ENCODE measurements at places on chromosomes 16 and 17.
A peak's percentile ranks its signal among the peaks of the same experiment; 100 is the strongest.

DNA sequence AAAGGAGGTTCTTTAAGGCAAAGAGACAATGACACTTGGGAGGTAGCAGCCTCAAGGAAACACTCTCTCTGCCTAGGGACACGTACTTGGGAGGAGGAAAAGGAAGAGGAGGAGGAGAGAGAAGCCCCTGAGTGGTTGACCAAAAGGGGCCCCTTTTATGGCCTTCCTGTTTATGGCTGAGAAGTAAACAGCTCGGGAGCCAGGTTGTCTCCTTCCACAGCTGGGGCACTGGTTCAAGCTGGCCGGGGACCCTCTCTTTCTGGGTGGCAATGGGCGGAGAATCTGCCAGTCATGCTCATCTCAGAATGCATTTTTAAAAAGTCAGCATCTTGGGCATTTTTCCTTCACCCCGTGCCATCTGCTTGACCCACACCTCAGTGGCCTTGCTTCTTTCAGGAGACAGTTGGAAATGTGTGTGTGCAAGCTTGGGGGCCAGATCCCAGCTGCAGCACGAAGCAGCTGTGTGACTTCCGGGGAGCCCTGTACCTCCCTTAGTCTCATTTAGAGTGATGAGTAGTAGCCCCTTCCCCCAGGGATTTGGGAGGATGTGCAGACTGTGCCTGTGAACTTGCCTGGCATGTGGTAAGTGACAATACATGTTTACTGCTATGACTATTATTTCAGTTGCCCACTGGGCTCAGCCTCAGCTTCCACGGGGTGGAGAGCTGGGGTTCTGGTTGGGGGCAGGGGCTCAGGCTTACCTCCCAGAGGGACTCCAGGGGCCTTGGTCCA is 33.8 kb upstream of the SALL1 start:
- no peak for DNase-seq

GRCh38 chr17:39153599-39154051 is 2.2 kb upstream of the PLXDC1 start:
- peak; percentile 87 for DNase-seq

GRCh38 chr16:10979717-10980601 is 35.6 kb downstream of the CLEC16A start:
- no peak for DNase-seq

GRCh38 chr17:81806461-81807209 is 2.7 kb downstream of the GCGR start:
- no peak for DNase-seq

DNA sequence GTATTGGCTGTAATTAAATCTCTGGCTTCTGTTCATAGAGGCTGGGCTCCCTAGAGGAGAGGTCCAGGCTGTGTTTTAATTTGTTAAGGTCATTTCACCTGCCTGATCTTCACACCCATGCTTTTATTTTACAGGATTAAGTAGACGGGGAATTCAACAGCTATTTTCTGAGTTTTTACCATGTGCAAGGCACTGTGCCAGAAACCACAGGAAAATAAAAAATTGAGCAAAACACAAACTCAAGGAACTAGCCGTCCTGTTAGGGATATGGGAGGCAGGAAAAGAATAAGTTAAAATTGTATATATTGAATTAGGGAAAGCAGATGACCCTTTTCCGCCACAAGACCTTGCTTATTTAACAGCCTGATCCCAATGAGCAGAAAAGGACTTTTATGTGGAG is 29.1 kb downstream of the HS3ST3A1 start:
- DNase-seq = no peak

DNA sequence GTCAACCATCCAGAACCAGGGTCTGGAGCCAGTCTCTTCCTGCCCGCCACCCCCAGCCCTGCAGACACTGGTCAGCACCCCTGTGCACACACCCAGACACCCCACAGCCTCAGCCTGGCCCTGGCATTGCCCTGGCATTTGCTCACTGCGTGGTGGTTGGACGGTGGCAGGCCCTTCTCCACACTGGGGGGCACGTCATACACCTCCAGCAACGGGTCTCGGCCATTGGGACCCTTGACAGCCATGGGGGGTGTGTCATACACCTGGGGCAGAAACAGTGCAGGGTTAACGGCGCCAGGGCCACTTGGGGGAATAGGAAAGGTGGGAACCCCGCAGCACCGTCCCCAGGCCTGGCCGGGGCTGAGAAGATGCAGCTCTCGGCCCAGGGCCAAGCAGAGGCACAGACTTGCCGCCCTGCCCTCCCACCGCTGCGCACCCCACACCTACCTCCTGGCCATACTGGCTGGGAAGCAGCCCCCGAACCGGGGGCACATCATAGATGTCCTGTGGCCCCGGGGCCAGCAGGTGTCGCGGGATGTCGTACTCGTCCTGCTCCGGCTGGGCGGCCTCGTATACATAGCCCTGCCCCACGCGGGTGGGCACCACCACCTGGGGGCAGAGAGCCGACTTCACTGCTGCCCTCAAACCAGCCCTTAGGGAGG is 14.6 kb downstream of the BCAR1 start:
- DNase-seq = no peak

DNA sequence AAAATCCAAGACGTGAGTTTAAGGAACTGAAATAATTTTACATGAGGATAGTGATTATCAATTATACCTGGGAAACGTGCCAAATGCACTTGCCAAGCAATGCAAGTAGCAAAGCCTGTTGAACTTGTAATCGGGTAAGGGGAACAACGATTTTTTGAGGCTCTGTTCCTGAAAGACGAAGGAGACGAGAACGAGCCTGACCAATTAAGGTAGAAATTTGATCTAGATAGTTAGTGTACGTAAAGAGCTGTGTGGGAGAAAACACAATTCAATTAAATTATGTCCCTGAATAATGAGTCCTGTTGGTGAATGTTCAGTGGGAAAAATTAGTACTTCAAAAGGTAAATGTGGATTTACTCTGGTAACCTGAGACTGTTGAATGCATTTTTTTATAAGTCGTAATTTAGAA is 17.7 kb upstream of the KCTD5 start:
- no peak for DNase-seq

DNA sequence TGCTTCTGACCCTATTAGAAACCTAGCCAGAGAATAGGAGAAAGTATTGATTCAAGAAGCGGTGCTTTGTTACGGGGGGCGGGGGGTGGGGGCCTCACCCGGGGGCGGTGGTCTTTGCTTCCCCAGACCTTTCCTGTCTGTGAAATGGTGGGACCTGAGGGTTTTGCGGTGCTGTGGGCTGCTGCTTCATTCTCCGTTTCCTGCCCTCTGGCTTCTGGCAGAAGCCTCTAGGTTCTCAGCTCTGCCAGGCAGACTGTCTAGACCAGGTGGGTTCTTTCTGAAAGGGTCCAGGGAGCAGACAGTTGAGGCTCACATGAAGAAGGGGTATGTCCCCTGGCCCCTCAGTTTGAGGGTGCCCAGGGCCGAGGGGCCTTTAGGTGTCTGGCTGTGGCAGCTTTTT is 14.0 kb downstream of the GSE1 start:
- no peak for DNase-seq
